ENCODE measurements at places on chromosomes 11 and 22.

- DNase-seq, result no peak
These were observed 61.2 kb upstream of the RRAS2 start for GRCh38 chr11:14420223-14420622.

DNA sequence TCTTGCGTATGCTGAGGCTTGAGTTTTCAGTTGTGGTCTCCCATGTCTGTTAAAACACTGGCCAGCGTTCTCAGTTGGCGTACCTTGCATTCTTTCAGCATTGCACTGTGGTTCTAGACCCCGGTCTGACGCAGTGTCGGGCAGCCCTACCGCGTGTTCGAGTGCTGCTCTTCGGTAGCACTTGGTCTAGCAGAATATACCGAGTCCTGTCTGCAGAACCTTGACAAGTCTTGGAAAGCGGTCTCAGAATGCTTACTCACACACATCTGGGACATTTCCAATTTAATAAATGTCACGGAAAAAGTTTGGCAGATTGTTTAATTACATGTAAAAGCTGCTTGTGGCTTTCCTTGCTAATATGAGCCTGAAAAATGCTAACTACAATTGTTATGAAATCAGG is 32.6 kb downstream of the PPFIA1 start:
- DNase-seq, result no peak

GRCh38 chr11:122804796-122805195 is 33.5 kb upstream of the CRTAM start:
- DNase-seq, result no peak

DNA sequence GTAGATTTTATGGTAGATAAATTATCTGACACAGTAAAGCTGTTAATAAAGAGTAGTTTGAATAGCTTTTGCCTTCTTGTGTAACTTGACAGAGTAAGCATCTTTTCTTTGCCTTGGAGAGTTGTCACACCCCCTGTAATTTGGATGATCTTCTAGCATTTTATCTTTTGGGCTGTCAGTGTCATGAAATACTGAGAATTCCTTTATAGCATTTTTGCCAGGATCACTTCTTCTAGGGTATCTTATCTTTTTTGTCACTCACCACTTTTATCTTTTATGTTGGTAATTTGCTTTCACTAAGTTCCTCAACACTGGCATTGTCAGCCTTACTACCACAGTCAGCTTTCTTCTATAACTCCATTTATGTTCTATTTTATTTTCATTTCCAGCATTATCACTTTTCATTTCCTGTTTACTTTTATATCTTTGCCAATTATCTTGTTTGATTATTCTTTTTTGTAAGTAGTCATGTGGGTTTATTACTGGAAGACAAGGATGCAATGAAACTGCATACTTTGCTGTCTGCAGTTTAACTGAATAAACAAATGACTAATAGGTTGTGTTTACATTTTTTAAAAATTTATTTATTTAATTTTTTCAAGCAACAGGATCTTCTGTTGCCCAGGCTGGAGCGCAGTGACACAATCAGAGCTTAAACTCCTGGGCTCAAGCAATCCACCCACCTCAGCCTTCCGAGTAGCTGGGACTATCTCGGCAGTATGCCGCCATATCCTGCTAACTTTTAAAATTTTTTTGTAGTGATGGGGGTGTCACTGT is 28.1 kb upstream of the ACAT1 start:
- peak; percentile 33 for DNase-seq

DNA sequence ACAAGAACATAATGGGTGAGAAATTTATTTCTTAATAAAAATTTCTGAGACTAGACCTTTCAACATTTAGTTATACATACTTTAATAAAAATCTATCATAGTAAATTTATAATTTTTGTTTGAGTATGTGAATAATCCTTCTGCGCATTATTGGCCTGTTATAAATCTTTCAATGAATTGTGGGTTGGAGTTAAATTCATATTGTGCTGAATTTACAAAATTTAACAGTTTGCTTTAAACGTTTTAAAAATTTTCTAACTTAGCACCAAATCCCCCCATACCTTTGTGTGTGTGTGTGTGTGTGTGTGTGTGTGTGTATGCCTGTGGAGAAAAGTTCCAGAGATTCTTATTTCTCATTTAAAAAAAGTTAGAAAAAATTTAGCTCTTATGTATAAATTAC is 111.0 kb downstream of the TMEM135 start:
- no peak for DNase-seq

Data from amniotic epithelial cell (primary cell).